ENCODE measurements at places on chromosomes 16 and 17.

- DNase-seq = no peak
Measured at GRCh38 chr17:12431188-12431587, 234.5 kb upstream of the MYOCD start.

- no peak for DNase-seq
Measured at GRCh38 chr16:77137045-77137444, 53.9 kb upstream of the MON1B start.

DNA sequence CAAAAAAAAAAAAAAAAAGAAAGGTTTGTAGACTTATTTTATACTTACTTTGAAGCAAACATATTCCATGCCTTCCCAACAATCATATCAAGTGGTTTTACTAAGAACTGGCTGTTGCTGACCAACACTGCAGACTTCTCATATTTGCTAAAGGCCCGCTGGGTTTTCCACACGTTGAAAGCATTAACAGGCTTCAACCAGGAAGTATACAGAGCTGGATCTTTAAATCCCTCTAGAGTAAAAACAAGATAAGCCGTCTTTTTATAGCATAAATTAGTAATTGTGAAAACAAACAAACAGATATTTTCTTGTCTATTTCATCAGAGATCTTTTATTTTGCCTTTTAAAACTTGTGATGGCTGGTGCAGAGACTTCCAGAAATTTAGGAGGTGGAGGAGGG is 29.1 kb downstream of the TUBD1 start:
- DNase-seq = no peak

DNA sequence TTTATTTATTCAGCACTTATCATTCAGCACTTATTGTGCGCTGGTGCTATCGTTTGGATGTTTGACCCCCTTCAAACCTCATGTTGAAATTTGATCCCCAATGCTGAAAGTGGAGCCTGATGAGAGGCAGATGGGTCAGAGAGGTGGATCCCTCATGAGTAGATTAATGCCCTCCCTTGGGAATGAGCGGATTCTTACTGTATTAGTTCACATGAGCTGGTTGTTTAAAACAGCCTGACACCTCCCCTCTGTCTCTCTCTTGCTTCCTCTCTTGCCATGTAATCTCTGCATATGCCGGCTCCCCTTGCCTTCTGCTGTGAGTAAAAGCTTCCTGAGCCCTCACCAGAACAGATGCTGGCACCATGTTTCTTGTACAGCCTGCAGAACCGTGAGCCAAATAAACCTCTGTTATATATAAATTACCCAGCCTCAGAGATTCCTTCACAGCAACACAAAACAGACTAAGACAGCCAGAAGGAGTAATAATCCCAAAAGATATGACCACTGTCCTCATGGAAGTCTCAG is 111.1 kb downstream of the CACNG3 start:
- no peak for DNase-seq

DNA sequence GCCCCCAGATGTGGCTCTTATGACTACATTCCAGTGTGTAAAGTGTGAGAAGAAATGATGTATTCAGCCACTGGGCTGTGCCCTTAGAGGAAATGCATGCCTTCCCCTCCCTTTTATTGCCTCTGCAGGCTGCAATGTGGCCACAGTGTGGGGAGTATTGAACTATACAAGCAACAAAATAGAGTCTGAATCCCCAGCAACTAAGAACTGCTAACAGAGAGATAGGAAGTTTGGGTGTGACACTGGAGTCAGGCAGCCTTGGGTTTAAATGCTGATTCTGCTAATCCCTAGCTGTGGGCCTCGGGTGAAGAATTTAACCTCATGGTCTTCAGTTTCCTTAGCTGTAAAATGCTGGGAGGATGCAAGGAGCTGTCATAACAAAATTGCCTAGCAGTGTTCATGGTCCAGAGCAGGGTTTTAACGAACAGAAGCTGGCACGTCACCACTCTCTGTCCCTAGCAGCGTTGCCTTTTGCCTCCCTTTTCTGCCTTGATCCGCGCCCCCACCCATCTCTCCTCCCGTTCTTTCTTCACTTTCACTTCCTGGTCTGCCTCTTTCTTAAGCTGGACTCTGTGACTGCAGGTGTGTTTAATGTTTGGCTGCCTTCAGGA is 50.3 kb downstream of the KPNA2 start:
- DNase-seq = no peak
